ENCODE measurements at places on chromosomes 6 and 20.

DNA sequence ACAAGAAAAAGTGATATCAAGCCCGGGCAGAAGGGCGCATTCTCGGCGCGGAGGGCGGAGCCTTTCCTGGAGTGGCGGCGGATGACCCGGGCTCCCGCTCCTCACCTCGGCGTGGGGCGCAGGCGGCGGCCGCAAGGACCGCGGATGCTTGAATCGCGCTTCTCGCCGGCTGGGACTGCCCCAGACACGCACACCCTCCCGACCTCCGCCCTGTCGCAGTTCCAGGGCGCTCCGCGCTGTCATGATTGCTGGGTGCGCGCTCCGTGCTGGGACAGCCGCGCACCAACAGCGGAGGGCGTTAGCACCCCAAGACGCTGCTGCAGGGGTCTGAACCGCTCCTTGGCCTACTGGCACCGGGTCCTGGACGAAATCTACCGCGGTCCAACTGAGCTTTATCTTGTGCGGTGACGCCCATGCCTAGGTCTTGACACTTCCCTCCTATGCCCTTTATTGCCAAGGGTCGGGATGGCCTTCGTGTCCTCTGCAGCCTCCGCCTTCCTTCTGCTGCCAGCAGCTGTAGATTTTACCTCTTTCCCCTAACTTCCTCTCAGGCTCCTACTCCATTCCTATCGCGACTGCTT is 43.3 kb downstream of the IRAK1BP1 start:
- peak; percentile 17 for DNase-seq

DNA sequence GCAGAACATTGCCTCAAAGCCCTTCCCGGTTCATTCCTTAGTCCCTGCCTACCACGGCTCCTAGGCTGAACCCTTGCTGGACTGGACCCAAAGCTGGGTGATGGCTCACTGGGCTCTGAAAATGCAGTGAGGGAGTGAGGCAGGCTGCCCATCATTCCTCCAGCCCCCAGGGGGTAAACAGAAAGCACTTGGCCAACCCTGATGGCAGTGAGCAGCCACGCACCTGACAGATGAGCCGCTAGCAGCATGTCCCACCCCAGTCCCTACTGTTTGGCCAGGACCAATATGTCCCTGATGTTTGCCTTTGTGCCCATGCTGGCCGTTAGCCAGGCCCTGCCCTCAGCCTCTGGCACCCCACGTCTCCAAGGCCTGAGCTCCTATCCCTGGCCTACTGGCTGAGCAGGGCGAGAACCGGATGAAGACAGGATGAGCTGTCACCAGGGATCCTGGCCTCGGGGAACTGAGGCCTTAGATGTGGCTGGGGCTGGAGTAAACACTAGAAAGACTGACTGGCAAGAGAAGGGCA is 19.4 kb upstream of the BAK1 start:
- DNase-seq = no peak

DNA sequence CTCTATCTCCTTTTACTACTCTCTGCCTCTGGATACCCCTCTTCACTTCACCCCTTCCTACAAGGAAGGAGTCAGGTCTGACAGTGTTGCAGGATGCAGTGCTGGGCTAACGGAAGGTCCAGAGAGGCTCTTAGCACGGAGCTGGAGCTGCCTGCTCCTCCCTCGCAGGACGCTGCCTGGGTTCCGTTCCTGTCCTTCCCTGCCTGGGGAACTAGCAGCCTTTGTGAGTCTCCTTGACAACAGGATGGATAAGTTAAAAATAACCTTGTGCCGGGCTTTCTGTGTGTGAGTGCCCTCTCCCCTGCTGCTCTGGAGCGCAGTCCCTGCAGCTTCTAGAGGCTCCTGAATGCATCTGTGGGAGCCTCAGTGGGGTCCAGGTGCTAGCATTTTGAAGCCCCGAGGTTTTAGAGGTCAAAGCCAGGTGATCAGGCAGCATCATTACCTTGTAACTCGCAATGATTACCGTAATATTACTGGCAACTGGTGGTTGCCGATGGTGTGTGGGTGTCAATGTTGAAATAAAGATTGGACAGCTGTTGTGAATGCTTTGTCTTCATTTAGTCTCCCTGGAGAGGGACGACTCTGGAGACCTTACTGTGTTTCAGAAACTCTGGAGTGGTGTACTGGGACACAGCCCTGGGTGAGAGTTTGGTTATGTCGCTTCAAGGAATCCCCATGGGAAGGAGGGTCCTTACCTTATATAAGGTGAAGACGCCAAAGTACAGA is 44.4 kb downstream of the CDS2 start:
- DNase-seq = no peak

GRCh38 chr20:3473944-3474343 is 3.1 kb downstream of the ATRN start:
- no peak for DNase-seq

DNA sequence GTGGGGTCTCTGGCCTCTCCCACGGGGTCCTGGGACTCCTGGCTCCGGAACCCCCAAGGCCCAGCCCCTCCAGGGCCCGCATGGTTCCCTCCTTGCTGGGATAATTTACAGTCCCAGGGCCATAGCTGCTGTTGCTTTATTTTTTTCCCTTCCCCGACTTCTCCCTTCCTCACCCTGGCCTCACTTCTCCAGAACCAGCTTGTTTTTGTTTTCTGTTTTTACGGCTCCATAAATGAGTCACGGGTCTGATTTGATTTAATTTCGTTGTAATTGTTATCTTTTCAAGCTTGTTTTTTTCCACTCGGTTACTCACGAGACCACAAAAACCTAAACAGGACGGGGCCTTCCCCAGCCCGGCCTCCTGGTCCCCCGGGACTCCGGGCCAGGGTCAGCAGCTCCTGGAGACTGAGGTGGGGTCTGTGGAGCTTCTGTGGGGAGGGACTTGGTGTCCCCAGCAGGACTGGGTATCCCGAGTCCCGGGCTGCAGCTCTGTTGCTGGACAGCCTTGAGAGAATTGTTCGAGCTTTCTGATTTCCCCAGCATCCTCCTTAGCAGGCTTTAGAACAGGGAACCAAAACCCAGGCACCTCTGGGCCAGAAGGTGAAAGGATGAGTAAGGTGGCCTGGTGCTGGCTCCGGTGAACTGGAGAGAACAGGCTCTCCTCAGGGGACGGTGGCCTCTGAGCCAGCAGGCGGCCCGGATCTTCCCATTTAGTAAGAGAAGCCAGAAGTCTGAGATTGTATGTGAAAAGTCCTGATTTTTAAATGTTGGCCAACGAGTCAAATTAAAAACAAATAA is 94.9 kb downstream of the CEBPB start:
- DNase-seq = peak; percentile 32

DNA sequence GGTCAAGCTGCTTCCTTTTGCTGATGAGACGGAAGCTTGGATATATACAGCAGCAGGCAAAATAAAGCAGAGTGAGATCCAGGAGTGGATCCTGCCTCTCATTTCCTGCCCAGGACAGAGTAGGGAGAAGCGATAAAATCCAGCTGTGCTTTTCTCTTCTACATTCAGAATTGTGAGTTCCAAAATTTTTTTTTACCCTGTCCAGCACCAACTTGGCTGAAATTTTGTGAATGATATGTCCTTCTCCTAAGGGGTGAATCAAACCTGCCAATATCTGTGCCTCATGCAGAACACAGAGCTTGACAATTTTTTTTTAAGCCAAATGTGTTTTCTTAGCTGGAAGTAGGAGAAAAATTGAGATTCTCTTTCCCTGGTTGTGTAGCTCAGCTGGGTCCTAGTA is 235.6 kb upstream of the CHD6 start:
- no peak for DNase-seq

DNA sequence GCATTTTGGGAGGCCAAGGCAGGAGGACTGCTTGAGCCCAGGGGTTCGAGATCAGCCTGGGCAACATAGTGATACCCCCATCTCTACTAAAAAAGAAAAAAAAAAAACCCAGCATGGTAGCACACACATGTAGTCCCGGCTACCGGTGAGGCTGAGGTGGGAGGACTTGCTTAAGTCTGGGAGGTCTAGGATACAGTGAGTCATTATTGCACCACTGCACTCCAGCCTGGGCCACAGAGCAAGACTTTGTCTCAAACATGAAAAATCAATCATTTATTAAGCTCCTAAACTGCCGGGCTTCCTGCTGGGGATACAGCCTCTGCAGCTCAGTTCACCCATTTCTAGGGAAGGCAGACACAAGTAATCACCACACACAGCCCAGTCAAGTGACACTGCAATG is 7.3 kb upstream of the USP45 start:
- DNase-seq = no peak

DNA sequence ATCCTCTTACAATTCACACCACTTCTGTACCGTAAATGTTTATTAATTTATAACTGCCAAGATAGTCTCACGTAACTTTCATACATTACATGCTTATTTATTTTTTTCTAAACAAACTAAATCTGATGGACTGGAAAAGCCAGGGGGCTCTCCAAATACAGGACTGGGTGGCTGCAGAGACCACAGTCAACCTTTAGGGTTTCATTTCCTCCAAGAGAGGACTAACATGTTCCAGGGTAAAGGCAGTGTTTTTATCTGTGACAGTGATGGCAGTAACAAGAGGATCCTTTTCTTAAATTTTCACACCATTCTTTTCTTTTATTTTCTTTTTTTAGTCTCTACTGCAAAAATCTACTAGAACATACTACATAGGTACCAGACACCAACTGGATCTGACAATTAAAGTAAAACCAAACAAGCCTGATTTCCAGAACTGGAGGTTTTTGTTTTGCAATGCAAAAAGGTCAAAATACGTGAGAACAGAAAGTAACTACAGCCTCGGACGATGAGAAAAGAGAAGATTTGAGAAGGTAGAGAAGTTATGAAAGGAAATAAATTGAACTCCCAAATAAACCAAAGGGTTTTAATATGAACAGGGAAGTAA is 1.2 kb downstream of the LMBRD1 start:
- no peak for DNase-seq

DNA sequence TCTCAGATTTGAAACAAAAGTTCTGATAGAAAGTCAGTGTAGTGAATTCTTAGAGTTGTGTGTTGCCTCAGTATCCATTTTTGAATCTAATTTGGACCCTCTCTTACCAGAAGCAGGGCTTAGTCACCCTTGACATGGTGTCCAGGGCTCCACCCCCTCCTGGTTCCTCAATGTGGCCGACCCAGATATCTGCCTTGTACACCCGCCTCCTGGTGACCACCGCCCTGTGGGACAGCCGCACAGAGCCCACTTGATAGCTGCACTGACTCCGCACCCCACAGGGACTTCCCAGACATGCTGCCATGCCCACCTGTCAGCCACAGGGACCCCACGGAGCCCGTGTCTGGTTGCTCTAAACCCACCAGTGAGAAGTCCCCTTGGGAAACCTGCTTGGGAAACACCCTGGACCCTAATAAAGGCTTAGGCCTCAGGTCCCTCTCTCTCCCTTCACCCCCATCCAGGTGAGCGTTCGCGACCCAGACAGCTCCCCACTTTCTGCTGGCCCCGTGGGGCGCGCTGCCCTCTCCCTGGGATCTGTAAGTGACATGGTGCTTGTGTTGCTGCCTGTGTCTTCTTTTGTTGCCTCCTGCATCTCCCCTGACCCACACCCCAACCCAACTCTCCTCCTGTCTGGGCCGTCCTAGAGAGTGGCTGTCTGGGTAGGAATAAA is 47.2 kb upstream of the SYNDIG1 start:
- no peak for DNase-seq

DNA sequence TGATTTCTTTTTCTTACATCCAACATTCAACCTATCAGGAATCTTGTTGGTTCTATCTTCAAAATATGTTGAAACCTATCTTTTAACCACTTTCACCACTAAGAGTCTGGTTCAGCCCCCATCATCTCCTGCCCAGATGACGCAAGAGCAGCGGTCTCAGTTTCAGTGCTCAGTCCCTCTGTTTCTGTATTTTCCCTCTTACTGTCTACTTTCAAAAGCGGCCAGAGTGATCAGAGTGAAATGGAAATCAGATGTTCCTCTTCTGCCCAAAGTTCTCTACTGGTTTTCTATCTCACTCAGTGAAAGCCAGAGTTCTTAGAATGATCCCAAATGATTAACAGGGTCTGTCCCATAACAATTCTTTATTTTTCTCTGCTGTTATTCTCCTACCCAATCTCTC is 147.9 kb upstream of the PDE7B start:
- DNase-seq = peak; percentile 56

DNA sequence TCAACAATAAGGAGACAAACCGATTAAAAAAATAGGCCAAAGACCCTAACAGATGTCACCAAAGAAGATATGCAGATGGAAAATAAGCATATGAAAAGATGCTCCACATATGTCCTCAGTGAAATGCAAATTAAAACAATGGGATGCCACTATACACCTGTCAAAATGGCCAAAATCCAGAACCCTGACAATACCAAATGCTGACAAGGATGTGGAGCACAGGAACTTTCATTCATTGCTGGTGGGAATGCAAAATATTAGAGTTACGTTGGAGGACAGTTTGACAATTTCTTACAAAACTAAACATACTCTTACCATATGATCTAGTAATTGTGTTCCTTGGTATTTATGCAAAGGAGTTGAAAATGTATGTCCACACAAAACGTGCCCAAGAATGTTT is 1.8 kb upstream of the ZNF184 start:
- DNase-seq = no peak

GRCh38 chr6:165098165-165098564 is 211.2 kb downstream of the C6orf118 start:
- DNase-seq = no peak

GRCh38 chr6:32741031-32741960 is at the start of gene HLA-DQA2:
Gene HLA-DQA2, plus strand, starts transcription at chr6:32741391. Its CDS starts 53 bp downstream, at chr6:32741444.
- DNase-seq = no peak

DNA sequence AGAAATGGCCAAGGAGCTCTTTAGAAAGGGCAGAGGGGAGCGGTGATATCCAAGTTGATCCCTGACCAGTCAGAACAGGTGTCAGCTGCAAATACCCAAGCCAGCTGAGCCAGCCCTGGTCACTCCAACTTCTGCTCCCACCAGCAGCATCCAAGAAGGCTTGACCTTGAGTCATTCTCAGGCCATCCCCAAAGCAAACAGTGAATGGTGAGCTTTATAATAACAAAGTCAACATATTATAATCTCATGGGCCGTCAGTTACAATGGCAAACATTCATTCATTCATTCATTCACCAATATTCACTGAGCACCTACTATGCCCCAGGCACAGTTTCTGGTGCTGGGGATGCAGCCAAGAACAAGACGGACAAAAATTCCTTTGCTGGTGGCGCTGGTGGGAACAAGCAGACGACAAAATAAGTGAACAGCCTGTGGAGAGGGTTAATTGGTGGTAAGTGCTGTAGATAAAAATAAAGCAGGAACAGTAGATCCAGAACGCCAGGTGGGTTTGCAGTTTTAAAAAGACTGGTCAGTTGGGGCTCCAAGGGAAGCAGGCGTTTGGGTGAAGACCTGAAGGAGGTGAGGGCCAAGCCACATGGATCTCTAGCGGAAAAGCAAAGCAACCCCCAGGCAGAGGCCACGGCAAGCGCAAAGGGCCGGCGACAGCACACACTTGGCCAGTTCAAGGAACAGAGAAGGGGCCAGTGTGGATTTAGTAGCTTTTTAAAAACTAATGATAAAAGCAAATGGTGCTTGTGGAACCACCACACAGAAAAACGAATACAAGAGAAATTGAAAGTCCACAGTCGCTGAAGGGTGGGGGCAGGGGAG is 131.8 kb upstream of the PTPN1 start:
- DNase-seq = no peak

All from activated CD4-positive, alpha-beta T cell treated with anti-CD3 and anti-CD28 coated beads, Interleukin-2, amount 50 U/mL, for 48 hours (primary cell).